ENCODE measurements at places on chromosomes 1 and 21.

DNA sequence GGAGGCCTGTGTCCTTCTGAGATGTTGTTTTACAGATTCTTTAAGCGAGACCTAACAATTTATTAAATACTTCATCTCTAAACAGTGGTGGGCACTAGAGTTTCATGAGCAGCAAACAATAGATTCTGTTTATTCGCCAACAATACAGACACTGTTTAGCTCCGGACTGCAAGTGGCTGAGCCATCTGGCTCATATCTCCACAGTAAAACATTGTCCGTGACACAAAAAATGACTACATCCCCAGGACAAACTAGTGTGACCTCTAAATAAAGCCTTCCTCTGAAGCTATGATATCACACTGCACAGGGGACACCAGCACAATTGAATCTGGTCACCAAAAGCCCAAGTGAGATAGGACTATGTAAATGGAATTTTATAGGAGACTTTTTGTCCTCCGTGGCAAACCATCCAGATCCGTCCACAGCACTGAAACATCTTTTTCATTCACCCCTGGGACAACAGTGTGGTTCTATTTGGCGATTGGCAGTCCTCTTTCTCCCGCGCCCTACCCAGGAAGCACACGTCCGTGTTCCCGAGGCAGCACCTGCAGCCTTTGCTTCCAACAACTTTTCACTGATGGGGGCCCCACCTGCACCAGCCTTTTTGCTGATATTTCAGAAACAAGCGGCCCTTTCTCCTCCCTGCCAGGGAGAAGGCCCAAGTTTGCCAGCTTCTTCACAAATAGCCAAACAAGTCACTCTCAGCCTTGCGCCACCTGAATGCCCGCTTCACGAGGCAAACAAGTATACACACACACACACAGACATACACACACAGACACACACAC is 47.4 kb downstream of the OLIG1 start:
- no peak for DNase-seq

GRCh38 chr1:58580186-58580585 is 3.1 kb upstream of the TACSTD2 start:
- no peak for DNase-seq

DNA sequence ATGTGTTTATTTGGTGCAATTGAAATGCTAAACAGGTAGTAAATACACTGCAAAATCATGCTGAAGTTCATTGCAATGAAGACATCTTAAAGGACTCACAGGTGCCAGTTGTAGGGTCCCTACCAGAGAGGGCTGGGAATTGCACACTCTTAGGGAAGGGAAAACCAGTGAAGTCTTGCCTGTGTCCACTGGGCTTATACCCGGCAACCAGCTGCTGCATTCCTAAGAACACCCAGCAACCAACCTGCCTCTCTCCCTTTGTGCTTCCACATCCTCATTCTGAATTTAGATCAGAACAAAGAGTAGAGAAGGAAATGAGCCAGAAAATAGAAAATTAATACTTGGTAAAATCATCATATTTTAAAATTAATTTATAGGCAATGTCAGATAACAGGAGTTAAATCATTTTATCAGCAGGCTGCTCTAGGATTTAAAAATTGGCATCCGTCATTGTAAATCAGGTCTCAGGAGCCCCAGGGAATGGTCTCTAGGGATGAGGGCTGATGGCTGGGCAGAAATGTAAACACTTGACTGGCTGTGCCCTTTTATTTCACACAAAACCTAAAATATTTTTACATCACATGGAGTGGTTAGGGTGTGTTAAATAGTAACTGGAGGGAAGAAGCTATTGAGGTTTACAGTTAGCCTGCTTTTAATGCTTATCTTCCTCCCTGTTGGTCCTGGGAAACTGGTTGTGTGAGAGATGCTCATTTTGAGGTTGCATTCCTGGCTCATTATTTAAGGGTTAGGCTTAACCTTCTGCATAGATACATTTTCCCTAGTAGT is 31.3 kb downstream of the PTGFRN start:
- DNase-seq, result no peak

GRCh38 chr1:201320168-201320788 is 37.0 kb downstream of the PKP1 start:
- no peak for DNase-seq

GRCh38 chr21:44800103-44800502 is 1.5 kb downstream of the UBE2G2 start:
- DNase-seq, result peak; percentile 28

- no peak for DNase-seq
These were observed 13.3 kb downstream of the COL6A2 start for GRCh38 chr21:46111193-46111571.

DNA sequence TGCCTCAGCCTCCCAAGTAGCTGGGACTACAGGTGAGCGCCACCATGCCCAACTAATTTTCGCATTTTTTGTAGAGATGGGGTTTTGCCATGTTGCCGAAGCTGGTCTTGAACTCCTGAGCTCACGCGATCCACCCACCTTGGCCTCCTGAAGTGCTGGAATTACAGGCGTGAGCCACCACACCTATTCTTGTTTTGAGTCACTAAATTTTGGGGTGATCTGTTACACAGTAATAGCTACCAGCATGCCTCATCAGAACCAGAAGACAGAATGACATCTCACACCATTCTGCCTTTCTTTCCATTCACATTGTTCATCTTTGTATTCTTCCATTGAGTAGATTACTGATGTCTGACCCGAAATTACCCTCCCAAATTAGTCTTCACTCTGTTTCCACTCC is 9.1 kb downstream of the RHBDL2 start:
- DNase-seq, result no peak

DNA sequence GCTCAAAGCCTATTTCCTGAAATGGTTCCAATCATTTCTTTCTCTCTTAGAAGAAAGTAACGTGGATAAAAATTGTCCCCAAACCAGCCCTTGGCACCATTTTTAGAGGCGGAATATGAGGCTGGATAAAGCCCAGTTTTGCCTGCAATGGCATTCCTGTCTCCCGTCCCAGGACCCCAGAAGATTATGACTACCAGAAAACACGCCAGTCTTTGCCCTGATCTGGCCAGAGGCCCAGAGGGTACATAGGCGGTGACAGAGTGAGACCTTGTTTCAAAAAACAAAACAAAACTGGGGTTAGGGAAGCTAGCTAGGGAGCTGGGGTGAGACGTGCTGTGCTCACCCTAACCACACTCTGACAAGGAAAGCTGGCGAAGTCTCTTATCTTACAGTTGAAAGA is at the start of gene AADACL4:
AADACL4 (plus strand) TSS at position 301 of the 400 bp plus-strand sequence. CDS start 462 bp downstream, outside the sequence.
- no peak for DNase-seq

- DNase-seq, result no peak
These were observed 24.6 kb downstream of the SLC27A3 start for GRCh38 chr1:153799566-153800465.

GRCh38 chr1:169138866-169139670 is 32.6 kb downstream of the ATP1B1 start:
- no peak for DNase-seq

DNA sequence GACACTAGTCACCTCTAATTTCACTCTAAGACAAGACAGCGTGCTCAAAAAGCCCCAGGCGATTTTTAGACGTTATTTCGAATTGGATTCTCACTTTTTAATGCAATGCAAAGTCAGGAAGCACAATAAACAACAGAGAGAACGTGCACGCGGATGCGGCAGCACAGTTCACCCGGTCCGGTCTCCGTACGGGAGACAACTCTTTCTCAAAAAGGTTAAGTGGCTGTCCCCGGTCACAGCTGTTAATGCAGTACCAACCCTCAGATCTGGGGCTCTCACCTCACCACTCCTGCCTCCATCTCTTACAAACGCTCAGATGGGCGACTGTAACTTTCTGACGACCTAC is 1.2 kb downstream of the HP1BP3 start:
- DNase-seq, result no peak

- DNase-seq, result no peak
These were observed 376 bp downstream of the SF3A3 start for GRCh38 chr1:37989361-37989930.

GRCh38 chr21:18152371-18152770 is 92.3 kb upstream of the CHODL start:
- no peak for DNase-seq

- DNase-seq, result no peak
These were observed 7.1 kb upstream of the USF1 start for GRCh38 chr1:161052899-161053298.

- DNase-seq, result no peak
These were observed 35.7 kb downstream of the PALMD start for GRCh38 chr1:99681583-99681982.

GRCh38 chr1:234473118-234473517 is 5.9 kb downstream of the TARBP1 start:
- no peak for DNase-seq

GRCh38 chr1:94989911-94990473 is 63.1 kb upstream of the CNN3 start:
- DNase-seq, result no peak

DNA sequence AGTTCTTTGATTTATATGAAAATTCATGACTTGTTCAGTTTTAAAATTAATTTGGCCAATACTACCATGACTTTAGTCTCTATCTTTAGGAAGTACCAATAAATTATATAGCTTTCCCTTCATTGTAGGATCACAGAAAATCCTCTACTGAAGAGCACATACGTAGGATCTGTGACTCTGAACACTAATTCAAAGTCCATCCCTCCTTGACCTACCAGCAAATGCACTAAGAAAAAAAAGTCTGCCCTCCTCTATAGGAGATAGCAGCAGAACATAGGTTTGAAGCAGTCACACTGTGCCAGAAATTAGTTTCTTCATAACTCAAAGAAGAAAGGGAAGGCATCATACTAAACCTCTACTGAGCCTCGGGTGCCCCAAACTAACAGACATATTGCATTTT is 16.5 kb downstream of the BRWD1 start:
- DNase-seq, result no peak

DNA sequence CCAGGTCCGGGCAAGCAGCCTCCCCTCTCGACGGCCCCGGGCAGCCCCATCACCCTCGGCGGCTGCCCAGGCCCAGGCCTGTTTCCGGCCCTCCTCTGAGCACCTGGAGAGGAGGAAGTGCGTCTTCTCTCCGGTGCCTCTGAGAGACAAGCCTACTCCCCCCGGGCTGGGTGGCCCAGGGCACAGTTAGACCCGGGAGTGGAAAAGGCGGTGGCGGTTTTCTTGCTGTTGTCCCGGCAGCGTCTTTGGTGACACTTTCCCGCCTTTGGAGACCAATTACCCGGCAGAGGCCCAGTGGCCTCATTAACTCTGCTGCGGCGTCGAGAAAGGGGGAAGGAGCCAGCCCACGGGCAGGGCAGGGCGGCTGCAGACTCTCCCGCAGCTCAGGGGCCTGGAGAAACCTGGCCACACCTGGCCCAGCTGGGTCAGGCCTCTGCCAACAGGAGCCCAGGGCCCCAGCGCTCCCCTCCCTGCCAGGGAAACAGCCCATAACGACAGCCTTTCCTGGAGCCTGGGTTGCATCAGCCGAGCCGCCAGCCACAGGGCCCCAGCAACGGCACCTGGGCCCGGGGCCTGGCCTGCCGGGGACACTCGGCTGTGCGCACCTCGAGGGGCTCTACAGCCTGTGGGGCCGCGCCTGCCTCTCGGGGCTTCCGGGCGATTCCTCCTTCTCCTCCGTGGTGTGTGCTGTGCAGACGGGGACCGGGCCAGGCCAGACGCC is 28.4 kb upstream of the C1orf159 start:
- DNase-seq, result no peak

DNA sequence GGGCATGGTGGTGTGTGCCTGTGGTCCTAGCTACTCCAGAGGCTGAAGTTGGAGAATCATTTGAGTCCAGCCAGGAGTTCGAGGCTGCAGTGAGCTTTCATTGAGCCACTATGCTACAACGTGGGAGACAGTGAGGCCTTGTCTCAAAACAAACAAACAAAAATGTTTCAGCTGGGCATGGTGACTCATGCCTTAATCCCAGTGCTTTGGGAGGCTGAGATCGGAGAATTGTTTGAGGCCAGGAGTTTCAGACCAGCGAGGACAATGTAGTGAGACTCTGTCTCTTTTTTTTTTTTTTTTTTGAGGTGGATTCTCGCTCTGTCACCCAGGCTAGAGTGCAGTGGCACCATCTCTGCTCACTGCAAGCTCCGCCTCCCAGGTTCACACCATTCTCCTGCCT is 5.0 kb upstream of the RPL5 start:
- DNase-seq, result no peak

DNA sequence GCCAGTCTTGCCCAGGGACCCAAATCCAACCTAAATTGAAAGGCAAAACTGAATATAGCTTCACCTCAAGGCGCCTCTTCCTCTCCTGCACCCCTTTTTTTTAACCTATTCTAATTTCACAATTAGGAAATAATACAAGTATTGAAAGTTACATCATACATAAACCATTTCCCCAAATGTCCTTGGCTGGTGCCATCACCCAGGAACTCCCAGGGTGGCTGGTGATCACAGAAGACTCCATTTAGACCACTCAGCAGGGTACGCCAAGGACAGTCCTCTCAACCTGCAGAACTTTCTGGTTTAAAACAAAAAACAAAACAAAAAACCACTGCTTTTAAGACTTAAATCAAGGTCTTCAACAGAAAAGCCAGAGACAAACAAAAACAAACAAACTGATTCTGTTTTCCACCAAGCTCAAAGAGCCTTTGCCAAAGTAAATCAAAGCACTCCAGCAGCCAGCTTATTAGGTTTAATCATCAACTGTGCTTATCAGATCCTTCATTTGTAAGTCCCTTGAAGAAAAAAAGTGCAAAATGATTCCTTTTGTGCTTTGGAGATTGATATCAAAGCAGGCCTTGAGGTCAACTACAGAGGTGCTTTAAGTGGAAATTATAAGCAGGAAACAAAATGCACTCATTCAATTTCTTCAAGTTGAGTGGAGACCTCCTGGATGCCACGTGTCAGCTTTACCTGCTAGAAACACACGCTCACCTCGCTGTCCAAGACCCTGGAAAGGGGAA is 113.0 kb downstream of the ETS2 start:
- DNase-seq, result no peak

GRCh38 chr1:232655746-232656085 is 25.8 kb upstream of the SIPA1L2 start:
- DNase-seq, result no peak

GRCh38 chr1:206952171-206952570 is 5.9 kb upstream of the PIGR start:
- DNase-seq, result no peak

- no peak for DNase-seq
These were observed 29.2 kb downstream of the POFUT2 start for GRCh38 chr21:45258466-45258865.

DNA sequence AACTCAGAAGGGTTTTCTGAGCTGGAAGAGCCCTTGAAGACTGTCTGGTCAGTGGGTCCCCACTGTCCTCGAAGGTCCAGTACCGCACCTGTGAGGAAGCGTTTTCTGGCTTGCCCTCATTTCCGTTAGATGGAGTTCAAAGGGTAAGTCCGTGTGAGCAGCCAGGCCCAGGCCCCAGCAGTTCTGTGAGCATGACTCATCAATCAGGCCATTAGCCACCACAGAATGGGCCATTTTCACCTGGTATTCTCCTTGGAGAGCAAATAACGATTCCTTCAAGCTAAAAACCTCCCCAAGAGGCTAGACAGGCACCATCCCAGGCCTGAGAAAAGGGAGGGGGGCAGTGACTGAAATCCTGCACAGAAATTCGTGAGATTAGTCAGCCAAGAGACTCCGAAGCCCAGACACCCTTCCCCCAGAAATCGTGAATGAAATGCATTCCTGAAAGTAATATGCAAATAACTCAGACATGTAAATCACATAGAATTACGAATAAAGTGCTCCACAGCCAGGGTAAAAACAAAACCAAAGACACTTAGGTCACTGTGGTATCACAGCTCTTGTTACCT is 66.0 kb downstream of the BCAR3 start:
- DNase-seq, result no peak

- DNase-seq, result no peak
These were observed 19.8 kb upstream of the ST3GAL3 start for GRCh38 chr1:43687301-43688108.

All from fibroblast of the conjunctiva (primary cell).